ENCODE measurements at places on chromosomes 2 and 18.
A peak's percentile ranks its signal among the peaks of the same experiment; 100 is the strongest.

DNA sequence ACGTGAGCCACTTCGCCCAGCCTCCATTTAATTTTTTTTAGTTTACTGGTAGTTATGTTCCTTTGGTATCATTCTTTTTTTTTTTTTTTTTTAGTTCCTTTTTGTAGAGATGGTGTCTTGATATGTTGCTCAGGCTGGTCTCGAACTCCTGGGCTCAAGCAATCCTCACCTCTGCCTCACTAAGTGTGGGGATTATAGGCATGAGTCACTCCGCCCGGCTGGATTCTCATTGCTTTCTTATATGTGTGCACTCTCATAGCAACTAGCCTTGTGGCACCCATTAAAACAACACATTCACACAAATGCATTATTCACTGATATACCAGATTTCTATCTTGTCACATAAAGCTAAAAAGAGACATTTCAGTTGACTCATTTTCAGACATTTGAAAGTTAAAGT, 4.2 kb downstream of the TTC27 start:
- no peaks in the 10 kb centered on the region for H3K27me3 ChIP-seq
- peaks cover 15% of the 10 kb centered on the region for H3K36me3 ChIP-seq
- no peak for DNase-seq

GRCh38 chr18:598124-598589, 1.4 kb downstream of the CLUL1 start:
- no peaks in the 10 kb centered on the region for H3K4me1 ChIP-seq
- no peak overlapping the region for H3K27ac ChIP-seq
- H3K4me3 ChIP-seq = no peak overlapping the region
- H3K36me3 ChIP-seq = no peaks in the 10 kb centered on the region
- peaks cover 14% of the 10 kb centered on the region for H3K27me3 ChIP-seq
- no peak for DNase-seq

GRCh38 chr2:58708565-58708964, 467.4 kb upstream of the FANCL start:
- no peak overlapping the region for H3K4me3 ChIP-seq
- H3K27me3 ChIP-seq = no peaks in the 10 kb centered on the region
- no peaks in the 10 kb centered on the region for H3K36me3 ChIP-seq

- no peaks in the 10 kb centered on the region for H3K4me1 ChIP-seq
- H3K4me3 ChIP-seq = no peak overlapping the region
- DNase-seq = no peak
- no peak overlapping the region for H3K27ac ChIP-seq
- no peaks in the 10 kb centered on the region for H3K36me3 ChIP-seq
Measured at GRCh38 chr18:8730080-8730827, 24.9 kb downstream of the MTCL1 start.

DNA sequence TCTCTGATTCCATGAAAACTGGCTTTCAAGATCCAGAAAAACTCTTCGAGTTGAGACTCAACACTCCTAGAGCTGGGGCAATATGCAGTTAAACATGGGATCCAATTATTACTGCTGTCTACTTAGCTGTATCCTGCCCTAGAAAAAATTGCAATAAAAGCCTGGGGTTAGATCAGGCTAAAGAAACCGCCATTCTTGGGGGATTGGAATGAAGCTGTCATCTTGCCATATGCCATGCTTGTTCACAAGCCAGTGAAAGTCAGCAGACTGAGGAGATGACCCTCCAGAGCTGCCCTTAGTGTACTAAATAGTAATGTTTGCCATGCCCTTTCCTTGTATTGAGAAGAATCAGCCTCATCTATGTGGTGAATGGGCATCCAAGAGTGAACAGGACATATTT, 30.9 kb upstream of the CYP26B1 start:
- H3K36me3 ChIP-seq = no peaks in the 10 kb centered on the region
- no peak overlapping the region for H3K27ac ChIP-seq
- no peaks in the 10 kb centered on the region for H3K4me1 ChIP-seq
- H3K27me3 ChIP-seq = no peaks in the 10 kb centered on the region

DNA sequence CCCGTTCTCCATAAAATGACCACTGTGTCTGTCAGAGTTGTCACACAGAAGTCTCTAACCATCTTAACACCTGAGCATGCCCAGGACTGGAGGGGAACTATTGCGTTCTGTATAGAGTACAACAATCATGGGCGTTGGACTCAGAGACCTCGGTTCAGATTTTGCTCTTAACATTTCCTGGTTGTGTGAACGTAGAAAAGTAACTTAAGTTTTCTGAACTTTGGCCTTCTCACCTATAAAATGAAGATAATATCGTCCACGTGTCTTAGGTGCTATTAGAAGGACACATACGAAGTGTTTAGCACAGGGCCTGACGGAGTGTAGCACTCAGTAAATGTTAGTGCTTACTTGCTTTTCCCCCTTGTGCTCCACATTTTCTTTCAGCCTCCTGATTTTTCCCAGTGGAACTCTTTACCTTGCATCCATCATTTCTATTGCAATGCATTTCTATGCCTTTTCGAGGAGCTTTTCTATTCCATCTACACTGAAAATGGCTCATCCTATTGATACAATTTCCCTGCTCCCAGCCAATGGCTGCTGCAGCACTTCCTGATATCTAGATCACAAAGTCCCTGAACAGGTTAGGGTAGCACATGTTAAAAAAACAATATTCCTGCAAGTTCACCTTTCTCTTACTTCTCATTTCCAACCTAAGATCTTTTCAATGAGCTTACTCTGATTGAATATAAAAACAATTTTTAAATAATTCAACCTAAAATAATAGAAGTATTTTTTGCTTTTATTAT, 22.7 kb downstream of the DPP10 start:
- H3K4me1 ChIP-seq = no peaks in the 10 kb centered on the region
- H3K36me3 ChIP-seq = no peaks in the 10 kb centered on the region
- no peaks in the 10 kb centered on the region for H3K27me3 ChIP-seq
- no peak overlapping the region for H3K27ac ChIP-seq
- no peak for DNase-seq
- no peak overlapping the region for H3K4me3 ChIP-seq

- H3K27ac ChIP-seq = no peak overlapping the region
- H3K4me3 ChIP-seq = no peak overlapping the region
- no peak for DNase-seq
- peaks cover 16% of the 10 kb centered on the region for H3K27me3 ChIP-seq
- H3K36me3 ChIP-seq = no peaks in the 10 kb centered on the region
Measured at GRCh38 chr2:89763254-89763580, 1071.7 kb downstream of the RPIA start.

DNA sequence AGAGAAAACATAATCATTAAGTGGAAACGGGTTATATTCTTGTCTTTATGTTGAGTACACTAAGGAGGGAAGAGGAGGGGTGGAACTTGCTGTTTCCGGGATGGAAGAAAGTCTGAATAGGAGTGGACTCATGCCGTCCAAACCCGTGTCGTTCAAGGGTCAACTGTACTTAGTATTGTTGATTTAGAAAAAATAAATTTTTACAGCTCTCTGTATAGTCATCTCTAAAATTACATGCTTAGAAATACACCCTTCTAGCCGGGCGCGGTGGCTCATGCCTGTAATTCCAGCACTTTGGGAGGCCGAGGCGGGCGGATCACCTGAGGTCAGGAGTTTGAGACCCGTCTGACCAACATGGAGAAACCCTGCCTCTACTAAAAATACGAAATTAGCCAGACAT, 29.4 kb downstream of the RIF1 start:
- H3K27me3 ChIP-seq = no peaks in the 10 kb centered on the region
- peaks cover 29% of the 10 kb centered on the region for H3K36me3 ChIP-seq
- DNase-seq = no peak
- H3K4me3 ChIP-seq = no peak overlapping the region

DNA sequence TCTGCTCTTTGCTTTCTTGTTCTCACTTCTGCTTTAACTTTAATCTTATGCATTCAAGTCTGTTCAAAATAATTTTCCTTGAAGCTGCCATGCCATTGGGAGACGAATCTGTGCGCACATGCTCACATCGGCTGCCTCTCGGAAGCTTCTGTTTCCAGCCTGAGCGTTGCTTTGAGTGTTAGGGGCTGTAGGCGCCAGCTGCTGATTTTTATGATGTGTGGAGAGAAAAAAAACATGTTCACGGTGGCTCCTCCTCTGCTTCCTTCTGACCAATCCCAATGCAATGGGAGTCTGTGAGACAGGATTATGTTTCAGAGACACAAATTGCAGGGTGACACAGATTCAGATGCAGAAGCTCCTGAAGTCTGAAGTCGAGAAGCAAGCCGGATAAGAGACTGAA, at the start of gene MC4R:
Gene MC4R (minus strand): TSS at position 180 of the 400 bp plus-strand sequence. CDS start 426 bp downstream, outside the sequence.
- H3K36me3 ChIP-seq = no peaks in the 10 kb centered on the region
- no peak within 1 kb of the TSS for H3K27ac ChIP-seq
- no peaks in the 10 kb centered on the region for H3K4me1 ChIP-seq
- no peak within 1 kb of the TSS for H3K4me3 ChIP-seq

DNA sequence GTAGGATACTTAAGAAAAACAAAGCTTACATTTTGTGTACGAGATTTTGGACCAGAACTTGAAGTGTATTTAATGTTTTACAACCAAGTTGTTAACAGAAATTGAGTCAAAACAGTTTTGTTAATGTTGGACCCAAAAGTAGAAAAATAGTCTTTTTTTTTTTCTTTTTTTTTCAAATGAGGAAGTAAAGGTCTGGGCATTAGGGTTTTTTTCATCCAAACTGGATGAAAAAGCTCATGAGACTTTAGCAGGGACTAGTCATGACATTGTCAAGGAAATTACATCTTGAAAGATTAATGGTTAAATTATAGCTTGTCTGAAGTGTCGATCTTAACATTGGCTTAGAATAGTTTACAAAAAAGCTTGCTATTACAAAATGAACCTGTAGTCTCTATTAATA, 32.3 kb downstream of the CCNT2 start:
- no peaks in the 10 kb centered on the region for H3K4me1 ChIP-seq
- H3K36me3 ChIP-seq = peaks cover 77% of the 10 kb centered on the region
- DNase-seq = no peak

DNA sequence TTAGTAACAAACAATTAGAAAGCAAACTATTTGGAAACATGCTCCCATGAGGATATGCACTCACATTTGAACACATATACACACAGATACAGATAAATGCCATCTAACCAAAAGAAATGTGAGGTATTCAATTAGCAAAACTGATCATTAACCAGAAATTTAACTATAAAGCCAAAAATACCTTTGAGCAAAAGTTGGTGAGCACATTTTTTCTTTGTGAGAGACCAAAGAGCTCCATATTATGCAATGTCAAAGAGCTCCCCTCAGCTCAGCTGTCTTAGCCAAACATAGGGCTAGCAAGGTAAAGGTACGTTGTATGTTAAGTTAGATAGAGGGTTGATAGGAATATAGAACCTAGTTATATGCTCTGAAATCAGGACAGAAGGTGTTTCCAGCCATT, 43.8 kb downstream of the CYBRD1 start:
- H3K27me3 ChIP-seq = no peaks in the 10 kb centered on the region
- DNase-seq = no peak
- H3K36me3 ChIP-seq = no peaks in the 10 kb centered on the region
- H3K4me3 ChIP-seq = no peak overlapping the region

DNA sequence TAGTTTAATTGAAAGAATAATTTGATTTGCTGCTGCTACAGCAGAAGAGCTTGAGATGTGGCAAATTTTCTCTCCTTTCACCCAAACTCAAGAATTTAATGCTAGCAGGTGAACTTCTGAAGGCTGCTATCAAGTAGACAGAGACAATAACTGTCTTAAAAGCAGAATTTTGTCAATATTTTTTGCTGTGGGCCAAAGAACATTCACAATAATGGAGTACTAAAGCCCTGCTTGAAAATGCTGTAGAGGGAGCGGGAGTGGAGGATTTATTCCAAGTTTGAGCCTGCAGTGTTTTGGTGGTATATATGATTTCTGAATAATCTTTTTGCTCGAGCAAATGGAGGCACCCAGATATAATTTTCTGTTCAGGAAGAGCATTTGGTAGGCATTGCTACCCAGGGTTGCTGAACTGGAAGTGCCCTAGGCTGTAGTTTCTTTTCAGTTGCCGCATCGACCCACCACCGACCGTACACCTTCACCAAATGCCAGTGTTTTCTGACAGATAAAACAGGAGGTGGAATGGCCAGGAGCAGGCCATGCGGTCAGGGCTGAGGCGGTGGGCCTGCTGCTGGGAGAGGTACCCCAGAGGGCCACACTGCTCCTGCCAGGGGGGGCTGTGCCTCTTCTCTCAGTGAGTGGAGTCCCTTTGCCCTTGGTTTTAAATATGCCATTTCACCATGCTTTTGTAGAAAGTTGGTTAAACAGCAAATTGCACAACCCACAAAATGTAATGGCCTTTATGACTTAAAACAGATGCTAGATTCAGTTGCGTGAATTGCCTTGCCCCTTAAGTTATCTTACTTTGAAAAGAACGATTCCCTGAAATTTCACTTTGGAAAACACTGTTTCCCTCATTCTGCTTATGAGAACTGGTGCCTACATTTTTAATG, 36.4 kb downstream of the TSHZ1 start:
- no peaks in the 10 kb centered on the region for H3K36me3 ChIP-seq
- no peak for DNase-seq
- H3K27me3 ChIP-seq = no peaks in the 10 kb centered on the region
- H3K4me3 ChIP-seq = peak overlapping the region; percentile 45
- peaks cover 23% of the 10 kb centered on the region for H3K4me1 ChIP-seq

DNA sequence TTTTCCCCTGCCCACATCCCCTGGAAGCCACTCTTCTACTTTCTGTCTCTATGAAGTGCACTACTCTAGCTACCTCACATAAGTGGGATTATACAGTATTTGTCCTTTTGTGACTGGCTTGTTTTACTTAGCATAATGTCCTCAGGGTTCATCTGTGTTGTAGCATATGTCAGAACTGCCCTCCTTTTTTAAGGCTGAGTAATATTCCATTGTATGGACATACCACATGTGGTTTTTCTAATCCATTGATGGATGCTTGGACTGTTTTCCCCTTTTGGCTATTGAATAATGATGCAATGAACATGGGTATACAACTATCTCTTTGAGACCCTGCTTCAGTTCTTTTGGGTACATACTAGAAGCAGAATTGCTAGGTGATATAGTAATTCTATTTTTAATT, 95.9 kb downstream of the PRKCE start:
- no peaks in the 10 kb centered on the region for H3K27me3 ChIP-seq
- H3K27ac ChIP-seq = no peak overlapping the region
- H3K4me3 ChIP-seq = no peak overlapping the region
- no peaks in the 10 kb centered on the region for H3K36me3 ChIP-seq
- DNase-seq = no peak
- no peaks in the 10 kb centered on the region for H3K4me1 ChIP-seq

- H3K27me3 ChIP-seq = no peaks in the 10 kb centered on the region
Measured at GRCh38 chr2:64635976-64636911, 17.5 kb downstream of the SERTAD2 start.

- no peak overlapping the region for H3K4me3 ChIP-seq
- H3K27me3 ChIP-seq = no peaks in the 10 kb centered on the region
- no peak overlapping the region for H3K27ac ChIP-seq
- DNase-seq = no peak
- no peaks in the 10 kb centered on the region for H3K36me3 ChIP-seq
- no peaks in the 10 kb centered on the region for H3K4me1 ChIP-seq
Measured at GRCh38 chr2:229429589-229429988, 158.5 kb upstream of the PID1 start.
